CD4-positive, alpha-beta T cell treated with Interleukin-1 beta for 1 hour (primary cell): ENCODE measurements at places on chromosomes 16 and 17.

GRCh38 chr16:87834668-87835473 is 34.4 kb downstream of the SLC7A5 start:
- no peak for DNase-seq

DNA sequence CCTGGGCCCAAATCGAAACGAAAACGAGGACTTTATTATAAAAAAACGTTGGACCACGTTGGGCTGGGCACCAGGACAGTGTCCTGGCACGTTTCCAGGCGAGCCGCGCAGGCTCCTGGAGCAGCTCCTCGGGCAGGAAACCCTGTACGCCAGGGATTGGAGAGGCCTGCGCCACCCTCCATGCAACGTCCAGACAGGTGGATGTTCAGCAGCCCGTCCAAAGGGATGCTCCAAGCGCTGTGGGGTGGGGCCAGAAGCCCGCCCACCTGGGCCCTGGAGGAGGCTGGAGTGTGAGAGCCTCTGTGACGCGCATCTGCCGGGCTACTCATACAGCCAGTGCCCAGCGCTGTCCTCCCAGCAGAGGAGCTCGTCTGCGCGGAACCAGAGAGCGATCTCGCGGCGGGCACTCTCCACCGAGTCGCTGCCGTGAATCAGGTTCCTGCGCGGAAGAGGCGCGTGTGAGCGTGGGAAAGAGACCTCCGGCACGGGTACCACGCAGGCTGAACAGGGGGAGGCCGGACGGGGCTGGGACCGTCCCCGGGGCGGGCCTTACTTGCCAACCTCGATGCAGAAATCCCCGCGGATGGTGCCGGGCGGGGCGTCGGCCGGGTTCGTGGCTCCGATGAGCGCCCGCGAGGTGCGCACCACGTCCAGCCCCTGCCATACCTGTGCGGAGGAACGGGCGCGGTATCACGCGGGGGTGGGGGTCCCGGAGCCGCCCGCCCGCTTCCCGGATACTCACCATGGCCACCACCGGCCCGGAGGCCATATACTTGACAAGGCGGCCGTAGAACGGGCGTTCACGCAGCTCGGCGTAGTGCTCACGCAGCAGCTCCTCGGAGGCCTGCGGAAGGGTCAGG is 785 bp downstream of the NME3 start:
- DNase-seq: peak; percentile 44

GRCh38 chr16:50247906-50248608 is 18.3 kb upstream of the ADCY7 start:
- DNase-seq: no peak

DNA sequence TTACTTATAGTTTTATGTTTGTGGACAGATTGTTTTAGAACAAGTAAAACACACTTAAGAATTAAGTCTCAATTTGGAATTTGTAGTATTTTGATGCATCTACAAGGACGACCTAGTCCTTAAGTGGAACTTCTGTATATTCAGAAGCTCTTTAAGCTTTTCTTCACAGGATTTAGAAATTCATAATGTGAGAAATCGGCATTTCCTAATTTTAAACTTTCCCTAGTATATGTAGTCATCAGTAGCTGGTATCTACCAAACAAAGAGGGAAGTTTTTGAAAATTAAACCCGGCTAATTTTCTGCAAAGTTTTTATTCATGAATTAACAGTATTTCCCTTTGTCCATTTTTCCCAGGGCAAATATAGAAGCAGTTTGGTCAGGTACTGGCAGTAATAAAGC is 203.6 kb downstream of the CDRT15L2 start:
- DNase-seq: no peak

- no peak for DNase-seq
These were observed 203.9 kb downstream of the CEP112 start for GRCh38 chr17:65987988-65988387.

DNA sequence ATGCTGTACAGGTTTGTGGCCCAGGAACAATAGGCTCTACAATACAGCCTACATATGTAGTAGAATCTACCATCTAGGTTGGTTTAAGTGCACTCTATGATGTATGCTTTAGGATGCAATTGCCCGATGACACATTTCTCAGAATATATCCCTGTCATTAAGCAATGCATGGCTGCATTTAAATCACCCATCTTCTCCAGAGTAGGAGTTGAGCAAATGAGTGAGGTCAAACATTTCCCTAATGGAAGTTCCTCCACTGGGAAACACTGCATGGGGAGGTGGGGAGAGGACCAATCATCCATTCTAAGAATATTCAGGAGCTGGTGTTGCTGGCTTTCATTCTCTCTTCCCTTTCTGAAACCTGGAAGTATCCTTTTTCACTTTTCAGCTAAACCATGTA is 2.0 kb upstream of the PCTP start:
- no peak for DNase-seq

DNA sequence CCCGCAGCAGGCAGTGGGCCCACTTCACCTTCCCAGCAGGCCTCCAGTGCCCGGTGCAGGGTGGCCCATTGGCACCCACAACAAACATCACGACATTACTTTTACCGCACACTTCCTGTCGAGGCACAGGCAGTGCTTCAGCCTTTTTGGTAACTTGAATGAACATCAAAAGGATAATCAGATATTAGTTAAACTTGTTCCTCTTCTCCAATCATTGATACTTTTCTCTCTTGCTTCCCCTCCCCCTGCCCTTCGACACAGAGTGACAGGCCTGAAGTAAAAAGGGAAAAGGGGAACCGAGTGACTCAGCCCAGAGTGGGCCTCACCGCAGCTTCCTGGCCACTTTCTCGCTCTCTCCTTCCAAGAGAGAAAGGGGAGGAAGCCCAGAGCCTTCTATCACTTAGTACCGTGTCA is 507.0 kb downstream of the MAF start:
- peak; percentile 61 for DNase-seq

GRCh38 chr16:23330583-23331249 is 28.6 kb downstream of the SCNN1B start:
- no peak for DNase-seq

DNA sequence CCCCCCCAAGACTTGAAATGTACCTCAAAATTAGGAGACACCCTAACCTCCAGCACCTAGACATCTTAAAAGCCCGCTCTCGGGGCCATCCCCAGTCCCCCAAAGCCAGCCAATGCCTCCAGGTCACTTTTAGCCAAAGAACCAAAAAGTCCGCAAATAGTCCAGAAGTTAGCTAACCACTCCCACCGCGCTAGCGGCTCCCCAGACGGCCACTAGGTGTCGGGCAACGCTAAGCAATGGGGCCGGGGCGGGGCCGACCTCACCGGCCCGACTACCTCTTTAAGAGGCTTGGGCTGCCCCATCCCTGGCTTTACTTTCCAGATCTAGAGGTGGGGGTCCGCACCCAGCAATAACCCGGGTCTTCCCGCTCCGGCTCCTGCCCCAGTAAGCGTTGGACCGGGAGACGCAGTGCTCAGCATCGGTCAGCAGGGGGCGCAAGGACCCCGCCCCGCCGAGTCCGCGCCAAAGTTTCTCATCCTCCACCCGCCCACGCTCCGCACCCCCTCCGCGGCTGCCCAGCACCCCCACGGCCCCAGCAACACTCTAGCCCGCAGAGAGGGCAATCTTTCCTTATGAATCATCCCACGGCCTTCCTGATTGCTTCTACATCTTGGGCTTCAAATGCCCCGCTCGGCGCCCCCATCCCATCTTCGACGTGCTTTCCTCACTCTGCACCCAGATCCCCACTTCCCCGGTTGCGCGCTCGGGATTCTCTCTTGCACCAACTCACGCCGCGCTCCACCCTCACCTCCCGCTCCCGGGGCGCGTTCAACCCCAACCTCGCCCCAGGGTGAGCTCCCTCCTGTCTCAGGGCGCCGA is 765 bp downstream of the COL1A1 start:
- DNase-seq: peak; percentile 83

- DNase-seq: no peak
These were observed 50.7 kb downstream of the FOXK2 start for GRCh38 chr17:82570277-82570676.

- peak; percentile 48 for DNase-seq
These were observed 15.7 kb downstream of the ZDHHC7 start for GRCh38 chr16:84995663-84996062.

- DNase-seq: no peak
These were observed 6.5 kb downstream of the CBX2 start for GRCh38 chr17:79784353-79785016.

DNA sequence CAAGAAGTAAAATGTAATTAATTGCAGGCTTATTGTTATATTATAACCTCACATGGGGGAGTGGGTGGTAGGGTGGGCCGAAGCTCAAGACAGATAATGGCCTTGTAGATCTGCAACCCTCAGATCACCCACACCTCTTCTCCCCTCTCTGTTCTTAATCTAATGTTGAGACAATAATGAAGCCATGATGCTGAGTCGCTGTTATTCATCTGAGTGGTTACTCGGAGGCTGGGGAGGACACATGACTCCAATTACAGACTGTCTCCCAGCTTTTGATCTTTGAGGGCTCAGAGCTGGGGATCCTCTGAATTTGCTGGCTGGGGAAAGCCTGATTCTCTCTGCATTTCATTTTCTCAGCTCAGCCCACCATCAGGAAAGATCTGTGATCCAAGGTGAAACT is 275.3 kb downstream of the SHISA9 start:
- DNase-seq: no peak

GRCh38 chr16:75745823-75746222 is 19.5 kb upstream of the CPHXL start:
- DNase-seq: no peak

DNA sequence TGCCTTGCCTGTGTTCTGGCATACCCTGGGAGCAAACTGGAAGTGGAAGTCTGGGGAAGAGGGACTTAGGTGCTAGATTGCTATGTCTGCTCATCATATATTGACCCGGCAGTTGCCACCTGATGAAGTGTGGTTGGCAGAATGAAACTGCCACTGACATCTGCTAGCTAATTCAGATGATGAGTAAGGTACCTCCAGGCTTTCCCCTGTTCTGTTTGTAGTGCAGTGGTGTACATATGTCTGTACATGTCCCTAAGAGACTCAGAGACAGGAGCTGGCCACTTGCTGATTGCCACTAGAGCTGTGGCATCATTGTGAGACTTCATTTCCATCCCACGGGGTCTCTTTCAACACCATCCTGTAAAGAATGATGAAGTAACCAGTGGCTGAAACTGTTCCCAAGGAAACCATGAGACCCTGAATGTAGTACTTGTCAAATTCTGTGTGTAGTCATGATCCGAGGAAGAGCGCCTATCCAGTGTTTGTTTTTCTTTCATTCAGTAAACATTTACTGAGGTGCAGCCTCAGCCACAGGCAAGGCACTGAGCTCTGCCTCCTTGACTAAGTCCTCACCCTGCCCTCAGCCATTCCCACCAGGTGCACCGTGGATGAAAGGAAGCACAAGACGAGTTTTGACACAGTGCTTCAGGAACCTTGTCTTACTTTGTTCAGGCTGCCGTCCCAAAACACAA is 13.2 kb downstream of the CLUAP1 start:
- DNase-seq: no peak

- peak; percentile 17 for DNase-seq
These were observed 116.6 kb downstream of the PRKCB start for GRCh38 chr16:23952128-23952970.

DNA sequence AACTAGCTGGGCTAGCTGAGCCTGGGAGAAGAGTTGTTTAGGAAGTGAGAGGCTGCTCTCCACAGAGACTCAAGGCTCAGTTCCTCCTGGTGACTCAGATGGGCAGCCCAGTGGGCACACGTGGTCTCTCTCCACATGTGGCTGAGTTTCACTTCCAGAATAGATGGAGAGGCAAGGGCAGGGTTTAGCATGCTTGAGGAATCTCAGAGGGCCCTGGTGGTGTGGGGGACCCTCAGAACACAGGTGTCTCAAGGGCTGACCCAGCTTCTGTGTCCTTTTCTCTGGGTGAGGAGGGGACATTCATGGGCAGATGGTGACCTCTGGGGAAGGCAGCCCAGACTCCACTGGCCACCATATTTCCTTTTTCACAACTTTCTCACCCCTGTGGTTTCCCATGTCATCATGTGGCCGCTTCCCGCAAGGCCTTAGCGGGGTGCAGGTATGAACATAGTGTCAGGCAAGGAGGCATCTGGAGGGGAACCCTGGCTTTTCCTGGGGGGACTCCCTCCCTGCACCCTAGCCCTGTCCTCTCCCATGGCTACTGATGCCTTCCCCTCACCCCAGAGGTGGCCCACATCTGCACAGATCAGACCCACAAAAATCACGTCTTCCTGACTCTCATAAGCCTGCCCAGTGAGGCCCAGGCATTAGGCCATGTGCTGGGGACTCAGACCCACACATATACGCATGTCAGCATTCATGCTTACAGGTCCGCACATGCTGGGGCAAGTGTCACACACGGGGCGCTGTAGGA is 3.3 kb downstream of the GRN start:
- peak; percentile 78 for DNase-seq

- DNase-seq: no peak
These were observed 192 bp downstream of the FASN start for GRCh38 chr17:82097919-82098168.

DNA sequence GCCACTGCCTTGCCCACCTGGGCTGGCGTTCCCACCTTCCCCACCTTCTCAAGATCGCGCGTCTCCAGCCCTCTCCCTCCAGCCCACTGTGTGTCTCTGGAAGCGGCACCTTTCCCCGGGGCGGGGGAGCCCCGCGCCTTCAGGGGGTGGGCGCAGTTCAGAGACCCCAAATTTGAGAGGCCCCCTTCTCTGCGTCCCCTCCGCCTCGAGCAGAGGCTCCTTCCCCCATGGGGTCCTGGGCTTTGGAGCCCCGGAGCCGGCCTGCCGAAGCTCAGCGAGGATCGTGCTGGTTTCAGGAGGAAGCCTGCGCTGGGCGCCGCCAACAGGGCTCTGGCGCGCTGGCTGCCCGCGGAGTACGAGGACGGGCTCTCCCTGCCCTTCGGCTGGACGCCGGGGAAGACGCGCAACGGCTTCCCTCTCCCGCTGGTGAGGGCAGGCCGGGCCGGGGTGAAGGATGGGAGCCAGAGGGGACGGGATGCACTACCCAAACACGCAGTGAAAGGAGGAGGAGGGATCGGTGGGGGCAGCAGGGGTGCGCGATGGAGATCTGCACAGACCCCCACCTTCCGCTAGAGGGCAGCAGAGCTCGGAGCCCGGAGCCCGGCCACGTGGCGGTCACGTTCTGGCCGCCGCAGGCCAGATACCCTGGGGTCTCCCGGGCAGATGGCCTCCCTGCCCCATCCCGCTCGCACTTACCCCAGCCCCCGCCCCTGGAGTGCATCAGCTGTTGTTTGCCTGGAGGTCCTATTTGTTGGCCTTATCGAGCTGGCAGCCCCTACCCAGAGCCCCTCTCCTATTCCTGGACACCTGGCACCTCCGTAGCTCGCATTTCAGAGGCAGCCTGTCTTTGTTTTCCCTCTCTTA is 11.1 kb downstream of the LPO start:
- DNase-seq: peak; percentile 71

DNA sequence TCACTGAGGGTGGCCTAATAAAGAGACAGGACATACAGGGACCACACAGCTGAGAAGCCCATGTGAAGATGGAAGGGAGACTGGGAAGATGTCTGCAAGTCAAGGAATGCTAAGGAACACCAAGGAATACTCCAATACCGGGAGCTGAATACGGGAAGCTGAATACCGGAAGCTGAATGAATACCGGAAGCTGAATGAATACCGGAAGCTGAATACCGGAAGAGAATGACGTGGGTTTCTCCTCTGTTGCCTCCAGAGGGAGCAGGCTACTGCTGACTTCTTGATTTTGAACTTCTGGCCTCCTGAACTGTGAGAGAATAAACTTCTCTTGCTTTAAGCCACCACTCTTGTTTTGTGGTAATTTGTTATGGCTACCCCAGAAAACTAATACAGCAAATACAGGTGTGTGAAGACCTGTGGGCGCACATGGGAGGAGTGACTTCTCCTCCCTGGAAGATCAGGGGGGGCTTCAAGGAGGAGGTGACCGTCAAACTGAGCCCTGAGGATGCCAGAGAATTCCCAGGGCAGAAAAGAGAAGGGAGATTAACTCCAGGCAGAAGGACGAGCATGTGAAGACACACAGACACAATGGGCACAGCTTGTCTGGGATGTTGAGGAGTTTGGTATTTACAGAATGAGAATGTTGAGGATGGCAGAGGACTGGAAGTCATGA is 259.9 kb downstream of the IRF8 start:
- DNase-seq: no peak

GRCh38 chr17:27415120-27415795 is 41.0 kb upstream of the KSR1 start:
- DNase-seq: no peak
